ENCODE measurements at places on chromosomes 1 and 21.
A peak's percentile ranks its signal among the peaks of the same experiment; 100 is the strongest.

DNA sequence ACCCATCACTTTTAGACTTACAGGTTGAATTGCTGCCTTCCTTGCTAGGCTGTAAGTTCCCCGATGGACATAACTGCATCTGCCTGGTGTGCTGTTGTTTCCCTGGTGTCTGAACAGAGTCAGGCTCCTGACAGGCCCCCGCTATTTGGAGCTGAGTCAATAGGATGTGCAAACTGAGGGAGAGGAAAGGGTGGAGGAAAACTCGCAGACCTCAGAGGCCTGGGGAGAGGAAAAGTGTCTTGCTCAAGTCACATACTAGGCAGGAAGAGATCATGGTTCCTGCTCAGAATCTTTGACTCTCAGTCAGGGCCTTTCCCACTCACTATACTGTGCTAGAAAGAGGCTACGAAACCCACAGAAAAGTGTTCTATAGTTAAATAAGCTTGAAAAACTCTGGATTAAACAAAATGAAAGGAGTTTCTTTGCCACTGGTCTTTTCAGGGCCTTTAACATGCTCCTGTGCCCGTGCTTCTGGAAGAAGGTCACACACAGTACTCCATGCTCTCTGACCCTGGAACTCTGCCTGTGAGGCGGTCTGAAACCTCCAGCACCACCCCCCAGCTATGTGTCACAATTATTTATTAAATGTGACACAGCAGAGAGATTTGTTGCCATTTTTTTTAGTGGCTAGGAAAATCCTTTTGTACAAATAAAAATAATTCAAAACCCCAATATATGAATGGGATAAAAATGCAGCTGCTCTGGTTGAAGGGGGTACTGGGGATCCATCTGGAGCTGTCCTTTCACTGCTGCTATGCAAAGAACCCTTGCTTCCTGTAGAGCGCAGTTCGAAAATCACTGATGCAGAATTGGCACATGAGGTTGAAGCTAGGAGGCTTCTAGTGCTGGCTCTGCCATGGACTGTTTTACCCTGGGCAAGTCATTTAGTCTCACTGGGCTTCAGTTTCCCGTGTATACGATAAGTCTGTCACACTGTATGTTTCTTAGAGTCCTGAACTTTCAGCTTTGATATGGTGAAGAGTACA is 20.1 kb upstream of the CDCP2 start:
- DNase-seq, result no peak

DNA sequence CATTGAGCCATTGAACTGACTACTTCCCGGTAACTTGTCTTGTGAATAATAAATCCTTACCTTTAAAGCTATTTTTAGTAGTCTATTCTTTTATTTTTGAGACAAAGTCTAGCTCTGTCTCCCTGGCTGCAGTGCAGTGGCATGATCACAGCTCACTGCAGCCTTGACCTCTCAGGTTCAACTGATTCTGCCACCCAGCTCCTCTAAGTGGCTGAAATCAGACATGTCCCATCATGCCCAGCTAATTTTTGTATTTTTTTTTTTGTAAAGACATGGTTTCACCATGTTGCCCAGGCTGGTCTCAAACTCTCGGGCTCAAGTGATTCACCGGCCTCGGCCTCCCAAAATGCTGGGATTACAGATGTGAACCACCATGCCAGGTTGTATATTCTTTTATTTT is 59.3 kb upstream of the PTGS2 start:
- no peak for DNase-seq

DNA sequence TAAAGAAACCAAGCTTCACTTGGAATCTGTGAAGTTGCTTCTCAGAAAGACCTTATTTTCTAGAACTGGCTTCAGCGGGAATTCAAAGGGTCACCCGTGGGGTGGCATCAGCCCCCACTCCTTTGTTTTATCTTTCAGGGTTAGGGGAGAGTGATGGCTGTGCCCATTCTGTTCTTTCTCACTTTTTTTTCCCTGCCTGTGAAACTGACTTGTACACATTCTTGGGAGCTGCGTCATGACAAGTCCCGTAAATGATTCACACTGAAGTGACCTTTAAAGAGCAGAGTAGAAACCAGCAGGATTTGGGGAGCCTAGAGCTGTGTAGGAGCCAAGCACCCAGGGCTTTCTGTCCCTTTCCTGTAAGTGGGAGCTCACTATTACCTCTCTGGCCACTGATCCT is 43.8 kb downstream of the SLC44A3 start:
- DNase-seq, result peak; percentile 18

GRCh38 chr1:185489406-185489805 is 172.4 kb upstream of the IVNS1ABP start:
- DNase-seq, result no peak

- no peak for DNase-seq
These were observed 20.8 kb downstream of the LRP8 start for GRCh38 chr1:53307037-53307436.

Data from T1000 (cell line).